ENCODE measurements at places on chromosomes 3 and 15. TPM values are rescaled to one million over a fixed set of nuclear protein-coding genes. Genes with fewer than 3 reads are reported as not detected.

The SLCO3A1 gene
- 2.8 TPM for total RNA-seq

The STAB1 gene
- 277 TPM for total RNA-seq

The PFKFB4 gene
- 6.5 TPM for total RNA-seq

The PLSCR5 gene
- total RNA-seq, result not detected

The COL7A1 gene
- total RNA-seq, result 25.0 TPM
